COLO829 (cell line): ENCODE measurements at places on chromosomes 5 and 9.
A peak's percentile ranks its signal among the peaks of the same experiment; 100 is the strongest.

DNA sequence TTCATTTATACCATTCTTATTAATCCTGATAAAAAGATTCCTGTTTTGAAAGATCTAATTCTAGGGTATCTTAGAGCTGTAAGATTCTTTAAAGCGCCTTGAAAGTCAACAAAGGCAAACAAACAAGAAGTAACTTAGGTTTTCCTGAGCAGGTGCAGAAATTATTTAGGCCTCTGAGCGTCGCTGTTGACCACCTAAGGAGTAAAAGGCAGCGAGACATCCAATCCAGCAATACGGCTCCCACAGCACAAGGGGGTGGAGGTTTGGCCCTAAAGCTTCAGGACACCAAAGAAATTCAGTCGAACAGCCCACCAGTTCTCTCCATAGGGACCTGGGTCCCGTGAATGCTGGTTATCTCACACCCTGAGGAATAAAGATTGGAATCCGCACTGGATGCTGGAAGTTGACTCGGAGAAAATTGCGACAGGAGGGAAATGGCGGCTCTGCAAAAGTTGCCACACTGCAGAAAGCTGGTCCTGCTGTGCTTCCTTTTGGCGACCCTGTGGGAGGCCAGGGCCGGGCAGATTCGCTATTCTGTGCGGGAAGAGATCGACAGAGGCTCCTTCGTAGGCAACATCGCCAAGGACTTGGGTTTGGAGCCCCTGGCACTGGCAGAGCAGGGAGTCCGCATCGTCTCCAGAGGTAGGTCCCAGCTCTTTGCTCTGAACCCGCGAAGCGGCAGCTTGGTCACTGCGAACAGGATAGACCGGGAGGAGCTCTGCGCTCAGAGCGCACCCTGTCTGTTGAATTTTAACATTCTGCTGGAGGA is at the start of gene PCDHGA2:
Gene PCDHGA2, plus strand, starts transcription at position 223 of the 769 bp plus-strand sequence.
- peak; percentile 9 for DNase-seq

GRCh38 chr5:89916131-89916530 is 493.4 kb downstream of the CETN3 start:
- no peak for DNase-seq

DNA sequence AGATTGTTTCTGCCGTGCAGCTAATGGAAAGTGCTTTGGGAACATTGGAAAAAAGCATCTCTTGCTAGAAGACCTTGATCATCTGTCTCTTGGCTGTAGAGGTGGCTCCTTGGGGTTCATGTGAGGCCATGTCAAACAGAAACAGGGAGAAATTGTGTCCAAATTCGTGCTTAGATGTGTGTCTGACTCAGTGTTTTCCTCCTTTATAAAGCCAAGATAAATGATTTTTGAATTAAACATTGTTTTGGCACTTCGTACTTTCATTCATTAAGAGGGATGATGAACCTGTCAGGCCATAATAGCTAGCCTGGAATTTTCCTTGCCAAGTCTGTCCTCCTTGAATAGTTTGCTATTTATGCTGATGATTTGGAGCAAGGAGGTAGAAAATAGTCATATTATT is 143.8 kb downstream of the FBXL7 start:
- DNase-seq = no peak

- DNase-seq = no peak
Measured at GRCh38 chr9:15416880-15417279, 5.8 kb upstream of the SNAPC3 start.

DNA sequence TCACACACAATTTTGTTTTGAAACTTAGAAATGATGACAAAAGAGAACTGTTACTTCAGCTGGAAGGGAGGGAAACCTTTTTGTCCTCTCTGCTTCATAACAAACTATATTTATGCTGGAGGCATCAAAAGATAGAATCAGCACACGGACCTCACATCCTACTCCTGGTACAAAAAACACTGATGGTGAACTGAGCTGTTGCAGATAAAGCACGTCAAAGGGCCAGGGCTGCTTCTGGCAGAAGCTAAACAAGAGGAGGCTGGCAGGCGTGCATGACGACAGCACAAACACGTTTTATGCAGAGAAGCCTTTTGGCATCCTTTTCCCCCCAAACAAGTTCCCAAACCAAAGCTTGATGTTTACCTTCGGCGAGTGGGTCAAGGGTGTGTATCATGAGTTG is 169.6 kb downstream of the SLC24A2 start:
- no peak for DNase-seq

DNA sequence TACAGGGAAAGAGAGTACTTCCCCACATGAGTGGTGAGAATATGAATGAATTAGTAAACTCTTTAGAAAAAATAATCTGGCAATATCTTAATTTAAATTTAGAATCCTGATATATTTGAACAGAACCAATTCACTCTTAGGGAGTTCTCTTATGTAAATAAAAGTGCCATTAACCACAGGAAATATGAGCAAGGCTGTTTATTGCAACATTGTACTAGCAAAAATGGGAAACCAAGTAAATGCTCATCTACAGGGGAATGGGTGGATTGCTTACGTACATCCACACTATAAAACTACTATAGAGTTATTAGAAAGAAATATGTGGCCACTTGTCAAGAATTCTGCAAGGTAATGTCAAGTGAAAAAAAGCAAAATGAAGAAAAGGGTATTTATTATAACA is 274.5 kb downstream of the TLE1 start:
- no peak for DNase-seq

GRCh38 chr5:82657033-82657699 is 379.0 kb upstream of the RPS23 start:
- DNase-seq = no peak

- DNase-seq = no peak
Measured at GRCh38 chr5:144460600-144460999, 289.9 kb downstream of the KCTD16 start.

DNA sequence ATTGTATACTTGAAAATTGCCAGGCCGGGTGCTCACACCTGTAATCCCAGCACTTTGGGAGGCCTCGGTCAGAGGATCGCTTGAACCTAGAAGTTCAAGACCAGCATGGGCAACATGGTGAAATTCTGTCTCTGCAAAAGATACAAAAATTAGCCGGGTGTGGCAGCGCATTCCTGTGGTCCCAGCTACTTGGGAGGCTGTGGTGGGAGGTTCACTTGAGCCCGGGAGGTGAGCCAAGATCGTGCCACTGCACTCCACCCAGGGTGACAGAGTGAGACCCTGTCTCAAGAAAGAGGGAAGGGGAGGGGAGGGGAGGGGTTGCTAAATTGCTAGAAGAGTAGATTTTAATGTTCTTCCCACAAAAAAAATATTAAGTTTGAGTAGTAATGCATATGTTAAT is 53.2 kb downstream of the FNBP1 start:
- DNase-seq = no peak

- DNase-seq = no peak
Measured at GRCh38 chr9:16252616-16253015, 617.9 kb downstream of the BNC2 start.

GRCh38 chr9:71741926-71742648 is 26.2 kb downstream of the CEMIP2 start:
- peak; percentile 79 for DNase-seq

DNA sequence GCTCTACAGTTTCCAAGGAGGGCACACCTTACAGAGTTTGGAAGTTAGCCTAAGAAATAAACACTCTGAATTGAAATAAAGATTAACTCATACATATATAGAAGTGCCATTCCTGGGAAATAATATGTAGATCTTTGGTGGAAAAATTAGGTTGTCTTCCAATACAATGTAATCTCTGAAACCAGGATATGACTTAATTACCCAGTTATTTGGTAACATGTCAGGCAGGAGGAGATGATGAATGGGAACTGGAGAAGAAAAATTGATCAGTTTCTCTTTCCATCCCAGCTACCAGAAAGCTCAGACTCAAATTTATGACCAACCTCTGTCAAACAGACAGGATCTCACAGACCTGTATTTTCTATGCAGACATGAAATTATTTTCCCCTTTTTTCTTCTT is 215.2 kb upstream of the SNX2 start:
- no peak for DNase-seq
